EL (cell line): ENCODE measurements at places on chromosomes 5 and 9.

GRCh38 chr9:33914887-33915628, 98.1 kb downstream of the UBE2R2 start:
- no peak for DNase-seq

GRCh38 chr5:105752801-105753200, 1917.9 kb downstream of the EFNA5 start:
- DNase-seq = no peak

DNA sequence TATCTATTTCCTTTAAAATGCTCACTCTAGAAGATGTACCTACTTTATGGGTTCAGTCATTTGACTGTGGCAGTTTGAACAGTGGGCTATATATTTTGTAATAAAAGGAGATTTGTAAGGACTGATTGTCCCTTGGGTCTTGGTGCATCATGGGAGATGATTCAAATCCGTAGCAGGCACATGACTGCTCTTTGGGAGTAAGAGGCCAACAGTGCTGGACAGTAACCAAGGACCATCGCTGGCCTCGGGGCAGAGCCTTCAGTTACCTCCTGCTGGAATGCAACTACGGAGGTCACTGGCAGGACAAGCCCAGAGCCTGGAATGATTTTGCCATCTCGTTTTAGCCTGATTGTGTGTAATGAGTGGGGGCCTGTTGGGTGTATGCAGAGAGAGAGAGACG, 7.0 kb upstream of the MAMDC2 start:
- DNase-seq = peak; percentile 27

DNA sequence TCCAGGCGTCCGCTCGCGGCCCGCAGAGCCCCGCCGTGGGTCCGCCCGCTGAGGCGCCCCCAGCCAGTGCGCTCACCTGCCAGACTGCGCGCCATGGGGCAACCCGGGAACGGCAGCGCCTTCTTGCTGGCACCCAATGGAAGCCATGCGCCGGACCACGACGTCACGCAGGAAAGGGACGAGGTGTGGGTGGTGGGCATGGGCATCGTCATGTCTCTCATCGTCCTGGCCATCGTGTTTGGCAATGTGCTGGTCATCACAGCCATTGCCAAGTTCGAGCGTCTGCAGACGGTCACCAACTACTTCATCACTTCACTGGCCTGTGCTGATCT, 294 bp downstream of the ADRB2 start:
- no peak for DNase-seq

DNA sequence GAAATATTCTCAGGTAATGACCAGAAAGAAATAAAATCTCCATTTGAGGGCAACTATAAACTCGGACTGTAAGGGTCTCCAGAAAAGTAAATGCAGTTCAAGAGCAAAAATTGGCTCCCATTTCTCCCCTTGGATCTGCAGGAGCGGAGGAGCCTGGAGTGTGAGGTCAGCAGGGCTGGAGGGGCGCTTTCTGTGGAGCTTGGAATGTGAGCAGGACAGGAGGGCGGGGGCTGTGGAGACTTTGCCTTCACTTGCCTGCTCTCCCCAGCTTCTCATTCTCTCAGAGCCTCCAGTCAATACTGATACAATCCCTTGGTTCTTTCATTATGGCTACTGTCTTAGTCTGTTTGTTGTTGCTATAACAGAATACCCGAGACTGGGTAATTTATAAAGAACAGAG, 162.8 kb upstream of the ANKH start:
- no peak for DNase-seq

- DNase-seq = peak; percentile 21
Measured at GRCh38 chr9:120438836-120439546, 141.0 kb downstream of the CDK5RAP2 start.

DNA sequence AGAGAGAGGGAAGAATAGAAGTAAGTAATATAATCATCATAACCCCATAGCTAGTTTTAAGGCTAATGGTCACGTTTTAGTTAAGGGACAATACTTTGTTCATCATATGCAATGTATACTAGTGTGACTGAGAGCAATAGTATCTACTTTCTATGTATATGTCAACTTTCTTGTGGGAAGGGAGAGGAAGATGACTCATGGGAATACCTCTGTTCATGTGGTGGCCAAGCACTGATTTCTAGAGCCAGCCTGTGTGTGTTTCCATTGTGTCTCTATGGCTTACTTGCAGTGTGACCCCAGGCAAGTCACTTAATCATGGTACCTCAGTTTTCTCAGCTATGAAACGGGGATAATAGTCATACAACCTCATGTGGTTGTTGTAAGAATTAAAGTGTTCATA, 639.6 kb downstream of the CETN3 start:
- DNase-seq = no peak

GRCh38 chr9:17380126-17380861, 198.6 kb upstream of the SH3GL2 start:
- no peak for DNase-seq

DNA sequence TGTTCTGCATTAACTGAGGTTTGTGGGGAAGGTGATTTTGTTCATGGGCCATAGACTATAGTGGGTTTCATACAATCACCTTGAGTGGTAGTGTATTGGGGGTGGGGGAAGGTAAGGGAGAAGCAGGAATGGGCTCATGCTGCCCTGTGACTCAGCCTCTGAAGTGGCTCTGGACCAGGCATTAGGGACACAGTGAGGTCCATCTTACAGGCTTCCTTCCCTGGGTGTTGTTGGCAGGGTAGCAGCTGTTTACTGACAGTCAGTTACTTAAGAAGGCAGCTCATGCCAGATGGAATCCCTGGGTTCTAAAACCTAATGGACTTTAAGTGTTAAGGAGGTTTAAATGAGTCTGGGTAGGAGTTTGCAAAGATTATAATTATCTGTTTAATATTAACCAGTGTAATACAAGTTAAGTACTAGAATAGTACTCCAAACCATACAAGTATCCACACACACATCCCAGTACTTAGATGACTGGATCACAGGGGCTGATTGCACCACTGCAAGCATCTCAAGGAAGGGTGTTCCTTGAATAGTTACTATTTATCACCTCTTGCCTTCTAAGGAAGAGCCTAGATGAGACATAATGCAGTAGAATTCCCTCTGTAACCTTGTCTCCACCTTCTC, 59.3 kb downstream of the CAST start:
- DNase-seq = no peak

- DNase-seq = peak; percentile 33
Measured at GRCh38 chr5:141958113-141958512, at the start of gene PCDH12. Gene PCDH12 (minus strand): TSS chr5:141958202. CDS start chr5:141957851, 351 bp downstream.

DNA sequence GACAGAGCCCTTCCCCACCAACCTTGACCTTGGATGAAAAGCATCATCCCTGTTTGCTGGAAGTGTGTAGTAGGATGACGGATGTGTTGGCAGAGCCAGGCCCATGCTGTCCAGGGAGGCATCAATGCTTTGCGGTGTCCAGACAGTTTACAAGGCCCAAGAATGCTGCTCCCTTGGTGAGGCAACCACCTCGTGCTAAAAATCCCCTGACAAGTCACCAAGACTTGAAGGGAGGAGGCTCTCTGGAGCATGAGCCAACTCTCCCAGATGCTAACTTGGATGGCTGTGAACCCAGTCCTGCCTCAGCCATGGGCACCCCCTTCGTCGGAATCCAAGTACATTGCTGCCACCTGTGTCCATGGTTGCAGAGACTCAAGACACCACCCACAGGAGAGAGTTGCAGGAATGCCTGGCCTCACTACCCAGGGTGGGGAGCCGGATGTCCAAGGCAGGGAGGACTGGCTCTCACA, 9.5 kb upstream of the NKD2 start:
- no peak for DNase-seq

DNA sequence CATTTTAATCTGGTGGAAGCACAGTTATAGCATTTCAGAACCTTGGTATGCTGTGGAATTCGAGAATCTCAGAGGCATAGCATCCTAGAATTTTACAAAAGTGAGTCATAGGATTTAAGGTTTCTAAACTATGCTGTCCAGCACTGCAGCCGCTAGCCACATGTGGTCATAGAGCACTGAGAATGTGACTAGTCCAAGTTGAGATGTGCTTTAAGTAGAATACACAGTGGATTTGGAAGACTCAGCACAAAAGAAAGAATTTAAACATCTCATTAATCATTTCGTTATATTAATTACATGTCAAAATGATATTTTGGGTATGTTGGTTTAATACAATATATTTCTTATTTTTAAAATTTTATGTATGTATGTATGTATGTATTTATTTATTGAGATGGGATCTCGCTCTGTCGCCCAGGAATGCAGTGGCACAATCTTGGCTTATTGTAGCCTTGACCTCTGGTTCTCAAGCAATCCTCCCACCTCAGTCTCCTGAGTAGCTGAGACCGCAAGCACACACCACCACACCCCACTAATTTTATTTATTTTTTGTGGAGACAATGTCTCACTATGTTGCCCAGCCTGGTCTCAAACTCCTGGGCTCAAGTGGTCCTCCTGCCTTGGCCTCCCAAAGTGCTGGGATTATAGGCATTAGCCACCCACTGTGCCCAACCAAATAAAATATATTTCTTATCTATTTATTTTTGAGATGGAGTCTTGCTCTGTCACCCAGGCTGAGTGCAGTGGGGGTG, 20.4 kb upstream of the RPS14 start:
- DNase-seq = peak; percentile 99

GRCh38 chr5:56638768-56639238, 176.5 kb upstream of the MAP3K1 start:
- no peak for DNase-seq

GRCh38 chr9:114972510-114973136, 42.2 kb upstream of the TNFSF8 start:
- no peak for DNase-seq

GRCh38 chr5:39121315-39121714, 47.1 kb upstream of the RICTOR start:
- no peak for DNase-seq

DNA sequence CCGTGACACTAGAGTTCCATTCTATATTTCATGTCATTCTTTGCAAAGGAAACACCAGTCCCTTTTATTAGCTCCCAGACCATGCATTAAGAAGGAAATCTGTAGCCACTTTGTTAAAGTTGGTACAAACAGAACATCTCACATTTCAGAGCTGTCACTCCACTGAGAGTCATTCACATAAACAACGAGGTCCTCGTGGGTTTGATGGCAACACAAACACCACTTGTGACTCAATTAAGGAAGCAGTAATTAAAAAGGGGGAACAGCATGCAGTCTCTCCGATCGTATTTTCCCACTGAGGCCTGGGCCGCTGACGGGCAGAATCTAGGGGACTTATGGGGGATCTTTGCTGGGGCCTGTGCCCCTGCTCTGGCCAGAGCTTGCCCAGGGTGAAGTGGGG, 94.2 kb upstream of the ZNF618 start:
- no peak for DNase-seq

GRCh38 chr5:61311836-61312808, 19.9 kb upstream of the ZSWIM6 start:
- peak; percentile 92 for DNase-seq

DNA sequence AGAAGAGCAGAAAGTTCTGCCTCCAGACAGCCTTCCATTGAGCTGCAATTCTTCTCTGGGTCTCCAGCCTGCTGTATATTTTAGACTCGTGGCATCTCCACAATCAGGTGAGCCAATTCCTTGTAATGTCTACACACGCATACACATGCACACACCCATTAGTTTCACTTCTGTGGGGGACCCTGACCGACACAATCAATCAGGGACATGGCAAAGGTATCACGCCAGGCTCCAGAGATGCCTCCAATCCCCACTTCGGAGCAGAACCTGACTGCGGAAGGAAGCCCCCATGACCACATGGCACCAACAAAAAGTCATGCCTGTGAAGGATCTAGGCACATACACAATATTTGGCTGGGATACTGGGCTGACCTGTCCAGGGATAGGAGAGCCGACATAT, 21.4 kb downstream of the SEMA4D start:
- DNase-seq = no peak

DNA sequence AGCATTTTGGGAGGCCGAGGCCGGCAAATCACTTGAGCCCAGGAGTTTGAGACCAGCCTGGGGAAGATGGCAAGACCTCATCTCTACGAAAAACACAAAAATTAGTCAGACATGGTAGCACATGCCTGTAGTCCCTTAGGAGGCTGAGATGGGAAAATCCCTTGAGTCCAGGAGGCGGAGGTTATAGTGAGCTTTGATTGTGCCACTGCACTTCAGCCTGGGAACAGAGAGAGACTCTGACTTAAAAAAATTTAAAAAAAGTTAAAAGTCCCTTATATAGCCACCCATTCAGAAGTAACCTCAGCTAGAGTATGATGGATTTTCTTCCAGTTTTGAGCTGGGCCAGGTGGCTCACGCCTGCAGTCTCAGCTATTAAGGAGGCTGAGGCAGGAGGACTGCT, 72.4 kb downstream of the UGCG start:
- peak; percentile 64 for DNase-seq

DNA sequence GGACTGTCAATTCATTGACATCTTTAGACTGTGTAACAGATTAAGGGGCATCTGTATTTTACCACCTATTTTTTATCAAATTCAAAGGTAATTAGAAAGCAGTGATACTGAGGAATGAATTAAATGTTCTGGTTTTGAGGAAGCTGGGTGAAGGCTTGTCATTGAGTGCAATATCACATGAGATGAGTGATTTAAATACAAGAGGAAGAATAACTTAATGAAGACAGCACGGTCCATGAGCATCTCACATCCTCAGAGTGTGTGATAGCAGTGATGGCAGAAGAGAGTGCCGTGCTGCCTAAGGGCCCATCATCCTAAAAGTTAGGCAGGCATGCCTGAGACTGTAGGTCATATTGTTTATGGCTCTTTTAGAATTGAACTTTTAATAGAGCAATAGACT, 263.3 kb downstream of the MAST4 start:
- no peak for DNase-seq

GRCh38 chr5:142293486-142293885, 31.3 kb downstream of the SPRY4 start:
- DNase-seq = peak; percentile 62

DNA sequence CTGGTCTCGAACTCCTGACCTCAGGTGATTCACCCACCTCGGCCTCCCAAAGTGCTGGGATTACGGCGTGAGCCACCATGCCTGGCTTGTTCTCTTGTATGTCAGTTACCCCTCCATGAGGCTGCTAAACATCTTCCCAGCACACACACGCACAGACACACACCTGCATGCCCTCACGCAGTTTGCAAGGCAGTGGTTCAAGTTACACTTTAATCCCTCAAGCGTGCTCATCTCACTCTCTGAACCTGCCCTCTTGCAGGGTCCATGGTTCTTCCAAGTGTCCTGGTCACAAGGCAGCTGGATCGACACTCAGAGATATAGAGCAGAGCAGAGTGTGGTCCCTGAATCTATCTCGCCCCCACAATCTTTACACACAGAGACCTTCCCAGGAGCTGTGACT, 34.1 kb upstream of the RUFY1 start:
- no peak for DNase-seq

GRCh38 chr9:85038824-85039608, 369.5 kb downstream of the NTRK2 start:
- no peak for DNase-seq

DNA sequence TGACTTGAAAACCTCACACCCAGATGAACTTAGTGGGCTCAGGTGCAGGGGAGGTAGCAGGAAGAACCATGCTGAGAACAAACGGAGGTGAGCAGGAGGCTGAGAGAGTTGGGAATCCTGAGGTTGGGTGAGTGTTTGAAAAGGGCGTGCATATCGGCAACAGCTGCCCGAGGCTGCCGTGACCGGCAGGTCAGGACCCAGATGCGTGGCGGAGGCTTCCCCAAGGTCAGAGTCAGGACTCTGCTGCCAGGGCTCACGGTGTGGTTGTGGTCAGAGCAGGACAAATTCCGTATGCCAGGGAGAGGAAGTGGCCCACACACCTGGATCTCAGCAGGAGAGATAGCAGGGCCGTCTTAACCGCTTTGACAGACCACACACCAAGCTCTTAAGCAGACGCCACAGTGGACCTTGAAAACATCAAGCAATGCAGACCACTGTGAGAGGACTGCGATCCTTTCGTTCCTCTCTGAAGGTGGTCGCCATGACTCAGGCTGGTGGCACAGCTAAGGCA, 43.1 kb downstream of the ADAMTS16 start:
- no peak for DNase-seq
